ENCODE measurements at places on chromosomes 11 and 22.

GRCh38 chr11:86456075-86456939 lies 81.6 kb downstream of the CCDC81 start:
- DNase-seq = peak; percentile 79

GRCh38 chr22:33224841-33225240 lies 166.7 kb upstream of the SYN3 start:
- no peak for DNase-seq

- peak; percentile 31 for DNase-seq
These were observed 895 bp downstream of the TEAD1 start for GRCh38 chr11:12674936-12675696.

- no peak for DNase-seq
These were observed 448.9 kb downstream of the LRRC4C start for GRCh38 chr11:41010361-41011050.

DNA sequence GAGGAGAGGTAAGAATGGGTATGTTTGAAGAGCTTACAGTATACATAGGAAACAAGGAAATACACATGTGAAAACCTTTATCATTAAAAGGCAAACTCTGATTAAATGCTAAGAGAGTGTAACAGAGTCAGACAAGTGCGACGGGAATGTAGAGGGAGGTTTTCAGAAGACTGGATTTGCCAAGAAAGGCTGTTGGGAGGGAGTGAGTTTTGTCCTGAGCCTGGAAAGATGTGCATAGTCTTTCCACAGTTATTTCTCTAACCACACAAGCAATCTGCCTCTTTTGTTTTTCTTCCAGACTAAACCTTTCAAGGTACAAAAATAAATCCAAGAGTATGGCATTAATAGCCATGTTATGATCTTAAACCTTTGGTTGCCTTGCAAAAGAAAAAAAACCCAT lies 170.9 kb downstream of the KIRREL3 start:
- DNase-seq = no peak

GRCh38 chr11:125958872-125959400 lies 13.1 kb downstream of the VSIG10L2 start:
- no peak for DNase-seq

- DNase-seq = no peak
These were observed 94.2 kb downstream of the PDE2A start for GRCh38 chr11:72579816-72580641.

DNA sequence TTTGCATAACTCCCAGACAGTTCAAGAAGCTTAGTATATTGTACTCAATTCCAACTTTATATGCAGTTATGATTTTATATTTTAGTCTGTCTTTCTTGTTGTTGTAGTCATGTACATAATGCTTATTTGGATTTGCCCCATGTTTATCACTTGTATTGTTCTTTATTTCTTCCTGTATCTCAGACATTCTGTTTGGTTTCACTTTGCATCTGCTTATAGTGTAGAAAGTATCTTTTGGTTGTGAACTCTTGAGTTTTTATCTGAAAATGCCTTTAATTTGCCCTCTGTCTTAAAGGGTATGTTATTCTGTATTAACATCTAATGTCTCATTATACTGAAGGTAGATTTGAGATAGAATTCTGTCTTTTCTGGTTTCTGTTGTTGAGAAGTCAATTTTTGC lies 275.4 kb downstream of the DYNC2H1 start:
- DNase-seq = no peak

GRCh38 chr11:64874308-64875240 lies 3.8 kb downstream of the EHD1 start:
- no peak for DNase-seq

GRCh38 chr22:19466126-19466716 lies 12.8 kb downstream of the UFD1 start:
- DNase-seq = no peak

All from right lobe of liver (tissue), 6 donors.